ENCODE measurements at places on chromosomes 2 and 18.
A peak's percentile ranks its signal among the peaks of the same experiment; 100 is the strongest.

DNA sequence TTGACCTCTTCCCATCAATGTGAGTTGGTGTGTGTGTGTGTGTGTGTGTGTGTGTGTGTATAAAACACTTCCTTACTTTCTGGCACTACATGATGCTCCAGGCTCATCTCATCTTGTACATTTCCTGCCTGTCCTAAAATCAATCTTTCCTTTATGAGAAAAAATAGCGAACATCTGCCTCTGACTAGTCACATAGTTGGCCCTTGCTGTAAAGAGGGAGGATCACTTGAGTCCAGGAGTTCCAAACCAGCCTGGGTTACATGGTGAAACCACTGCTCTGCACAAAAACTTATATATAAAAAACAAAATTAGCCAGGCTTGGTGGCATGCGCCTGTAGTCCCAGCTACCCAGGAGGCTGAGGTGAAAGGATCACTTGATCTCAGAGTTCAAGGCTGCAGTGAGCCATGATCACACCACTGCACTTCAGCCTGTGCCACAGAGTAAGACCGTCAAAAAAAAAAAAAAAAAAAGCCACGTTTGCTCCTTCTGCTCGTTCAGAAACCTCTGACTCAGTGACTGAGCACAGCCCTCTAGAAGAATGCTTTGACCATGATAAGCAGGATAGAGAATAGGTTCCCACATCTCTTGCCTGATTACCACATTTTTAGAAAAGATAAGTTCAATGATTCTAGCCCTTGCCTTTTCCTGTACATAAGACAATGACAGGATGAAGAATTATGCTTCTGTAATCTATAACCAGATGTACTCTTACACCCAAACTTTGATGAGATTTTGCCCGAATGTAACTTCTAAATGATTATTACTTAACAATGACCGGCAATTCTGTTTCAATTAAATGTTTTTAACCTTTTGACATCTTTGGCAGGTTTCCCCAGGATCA lies 45.2 kb upstream of the ST3GAL5 start:
- no peak for DNase-seq

- DNase-seq = no peak
Measured at GRCh38 chr2:60508339-60508917, 45.0 kb downstream of the BCL11A start.

- no peak for DNase-seq
Measured at GRCh38 chr2:1658394-1659151, 85.7 kb downstream of the PXDN start.

DNA sequence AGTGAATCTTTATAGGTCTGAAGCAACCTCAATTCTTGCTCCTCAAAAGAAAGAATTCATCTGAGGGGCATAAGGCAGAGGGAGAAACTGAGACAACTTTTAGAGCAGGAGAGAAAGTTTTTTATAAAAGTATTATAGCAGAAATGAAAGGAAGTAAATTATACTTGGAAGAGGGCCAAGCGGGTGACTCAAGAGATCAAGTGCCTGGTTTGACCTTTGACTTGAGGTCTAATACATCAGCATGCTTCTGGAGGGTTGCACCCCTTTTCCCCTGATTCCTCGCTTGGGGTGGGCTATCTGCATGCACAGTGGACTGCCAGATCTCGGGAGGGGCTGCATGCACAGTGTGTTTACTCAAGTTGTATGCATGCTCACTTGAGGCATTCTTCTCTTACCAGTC lies 268.5 kb upstream of the LRATD1 start:
- DNase-seq = no peak

DNA sequence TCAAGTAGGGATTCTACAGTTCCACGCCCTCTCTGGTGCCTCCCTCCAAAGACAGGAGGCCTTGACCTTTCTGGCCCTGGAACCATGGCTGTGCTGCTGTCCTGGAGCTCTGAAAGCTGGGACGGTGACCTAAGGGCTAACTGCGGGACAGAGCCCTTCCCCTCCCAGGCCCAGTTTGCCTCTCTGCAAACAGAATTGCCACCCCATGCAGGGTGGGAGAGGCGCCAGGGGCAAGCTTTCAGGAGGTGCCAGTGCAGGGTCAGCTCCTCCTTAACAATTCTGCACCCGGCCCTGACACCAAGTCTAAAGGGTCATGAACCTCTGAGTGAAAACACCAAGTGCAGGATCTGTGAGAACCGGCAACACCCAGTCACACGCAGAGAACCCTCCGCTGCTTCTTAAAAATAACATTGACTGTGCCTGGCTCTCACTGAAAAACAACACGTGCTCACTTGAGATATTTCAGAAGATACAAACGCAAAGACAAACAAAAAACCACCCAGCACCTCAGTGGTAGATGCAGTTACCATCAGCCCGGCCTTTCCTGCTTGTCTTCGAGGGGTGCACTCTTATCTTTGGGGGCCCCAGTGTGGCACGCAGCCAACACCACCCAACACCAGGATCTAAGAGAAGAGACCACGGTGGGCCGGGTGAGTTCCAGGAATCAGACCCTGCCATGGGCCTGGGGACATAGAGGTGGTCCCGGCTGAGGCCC lies 1.1 kb upstream of the SNED1 start:
- DNase-seq = no peak

DNA sequence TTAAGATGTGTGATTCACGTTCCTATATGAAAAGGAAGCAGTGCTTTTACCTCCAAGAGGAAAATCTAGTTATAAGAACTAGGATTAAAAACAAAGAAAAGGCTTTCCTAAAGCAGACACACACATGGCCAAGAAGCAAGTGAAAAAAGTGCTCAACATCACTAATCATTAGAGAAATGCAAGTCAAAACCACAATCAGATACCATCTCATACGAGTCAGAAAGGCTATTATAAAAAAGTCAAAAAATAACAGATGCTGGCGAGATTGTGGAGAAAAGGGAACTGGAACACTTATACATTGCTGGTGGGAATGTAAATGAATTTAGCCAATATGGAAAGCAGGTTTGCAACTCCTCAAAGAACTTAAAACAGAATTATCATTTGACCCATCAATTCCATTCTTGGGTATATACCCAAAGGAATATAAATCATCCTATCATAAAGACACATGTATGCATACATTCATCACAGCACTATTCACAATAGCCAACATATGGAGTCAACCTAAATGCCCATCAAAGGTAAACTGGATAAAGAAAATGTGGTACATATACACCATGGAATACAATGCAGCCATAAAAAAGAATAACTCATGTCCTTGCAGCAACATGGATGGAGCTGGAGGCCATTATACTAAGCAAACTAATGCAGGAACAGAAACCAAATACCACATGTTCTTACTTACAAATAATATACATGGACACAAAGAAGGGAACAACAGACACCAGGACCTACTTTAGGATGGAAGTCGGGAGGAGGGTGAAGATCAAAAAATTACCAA lies 285.3 kb downstream of the RAD51AP2 start:
- no peak for DNase-seq

DNA sequence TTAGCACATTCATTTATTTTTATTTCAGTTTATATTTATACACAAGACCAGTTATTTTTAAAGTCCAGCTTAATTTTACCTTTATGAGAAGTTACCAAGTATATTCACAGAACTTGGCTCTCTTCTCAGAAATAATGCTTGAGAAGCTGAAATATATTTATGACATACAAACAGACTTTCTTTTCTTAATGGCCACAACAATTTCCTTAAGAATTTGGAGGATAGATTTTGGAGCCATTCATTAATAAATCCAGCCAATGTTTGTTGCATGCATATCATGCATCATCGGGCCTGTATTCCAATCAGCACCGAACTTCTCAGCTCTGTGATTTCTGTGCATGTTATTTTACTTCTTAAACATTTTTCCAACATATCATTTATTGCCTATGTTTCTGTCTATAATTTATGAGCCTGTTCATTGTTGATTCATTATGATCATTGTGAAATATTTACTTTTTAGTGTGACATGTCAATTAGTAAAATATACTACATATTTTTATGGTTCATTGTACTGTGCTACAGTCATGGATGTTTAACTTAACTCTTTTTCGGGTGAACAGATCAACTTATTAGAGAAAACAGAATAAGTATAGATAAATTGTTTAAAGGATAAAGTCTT lies 3.5 kb downstream of the GULP1 start:
- no peak for DNase-seq

DNA sequence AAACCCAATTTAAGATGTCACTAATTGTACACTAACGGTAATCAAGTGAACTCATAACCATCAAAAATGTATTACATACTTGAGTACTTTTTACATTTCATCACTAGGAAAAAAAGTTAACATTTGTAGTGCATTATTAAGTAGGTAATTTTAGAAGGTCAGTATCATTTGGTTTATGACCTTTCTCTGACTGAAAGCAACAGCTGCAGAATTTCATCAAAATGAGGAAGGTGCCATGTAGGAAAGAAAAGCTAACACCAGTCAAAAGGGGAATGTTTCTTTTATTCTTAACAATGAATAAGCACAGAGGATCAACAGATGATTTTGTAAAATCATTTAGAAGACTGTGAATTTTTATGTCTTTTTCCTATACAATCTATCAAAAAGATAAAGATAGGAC lies 79.0 kb downstream of the PIGN start:
- no peak for DNase-seq

GRCh38 chr2:195413422-195413821 lies 243.6 kb upstream of the SLC39A10 start:
- no peak for DNase-seq

DNA sequence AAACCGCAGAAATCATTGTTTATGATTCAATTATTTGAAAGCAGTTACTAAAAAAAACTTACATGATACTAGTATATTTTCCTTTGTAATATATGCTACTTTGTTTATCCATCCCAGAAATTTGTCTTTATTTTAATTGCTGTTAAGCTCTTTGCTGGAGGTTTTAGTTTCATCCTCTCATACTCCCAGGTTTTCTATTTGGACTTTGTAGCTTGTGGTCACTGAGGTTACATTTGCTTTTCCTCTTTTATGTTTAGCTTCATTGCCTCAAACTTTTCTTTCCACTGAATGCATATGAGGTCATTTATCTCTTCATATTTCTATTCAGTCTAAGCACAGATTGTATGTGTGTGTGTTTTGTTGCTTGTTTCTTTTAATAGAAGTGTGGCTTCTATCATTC lies 89.9 kb downstream of the ERBB4 start:
- no peak for DNase-seq

- no peak for DNase-seq
Measured at GRCh38 chr2:43898134-43898837, 59.5 kb downstream of the ABCG8 start.

GRCh38 chr2:105144152-105144940 lies 97.2 kb upstream of the GPR45 start:
- peak; percentile 5 for DNase-seq

GRCh38 chr2:143183804-143184463 lies 54.7 kb downstream of the ARHGAP15 start:
- no peak for DNase-seq

GRCh38 chr18:79518683-79519128 lies 123.0 kb downstream of the NFATC1 start:
- no peak for DNase-seq

- DNase-seq = no peak
Measured at GRCh38 chr18:71760541-71760940, 783.6 kb downstream of the CBLN2 start.

DNA sequence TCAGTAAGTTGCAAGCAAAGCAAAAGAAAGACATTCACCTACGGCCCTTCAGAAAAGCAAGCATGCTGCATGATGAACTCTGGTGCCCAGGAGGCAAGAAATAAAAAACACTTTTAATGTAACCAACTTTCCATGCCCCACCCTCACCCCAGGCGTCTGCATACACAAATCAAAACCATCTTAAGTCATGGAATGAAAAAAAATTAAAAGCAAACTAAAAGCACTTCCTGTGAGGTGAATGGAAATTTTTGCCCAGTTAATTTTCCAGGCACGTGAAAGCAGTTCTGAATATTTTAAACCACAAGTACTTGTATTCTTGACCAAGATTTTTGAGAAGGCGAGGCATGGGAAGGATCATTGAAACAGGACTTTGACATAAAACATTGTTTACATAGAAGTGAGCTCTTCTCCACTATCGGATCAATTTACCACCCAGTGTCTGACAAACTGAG lies 2.5 kb upstream of the ICOS start:
- DNase-seq = no peak

DNA sequence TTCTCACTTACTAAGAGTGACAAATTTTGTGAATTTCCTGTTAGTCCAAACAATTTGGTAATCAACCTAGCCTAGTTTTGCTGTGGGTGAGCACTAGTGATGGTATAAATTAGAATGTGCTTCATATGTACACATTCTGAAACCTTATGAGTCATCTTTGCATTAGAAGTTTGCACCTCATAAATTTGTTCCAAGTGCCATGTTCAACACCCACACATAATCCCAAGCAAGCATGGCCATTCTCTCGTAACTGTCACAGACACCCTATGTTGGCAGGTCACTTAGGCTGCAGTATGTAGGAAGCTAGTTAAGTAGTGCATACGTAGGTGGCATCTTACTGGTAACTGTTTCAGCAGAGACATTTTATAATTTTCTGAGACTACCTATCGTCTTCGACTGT lies 46.9 kb downstream of the NAB1 start:
- no peak for DNase-seq

GRCh38 chr18:63523660-63524059 lies 18.5 kb upstream of the SERPINB12 start:
- no peak for DNase-seq

GRCh38 chr18:63262369-63263335 lies 56.9 kb downstream of the BCL2 start:
- DNase-seq = no peak

GRCh38 chr2:25072606-25073005 lies 30.7 kb downstream of the EFR3B start:
- DNase-seq = no peak

- DNase-seq = no peak
Measured at GRCh38 chr2:42030829-42031228, 17.0 kb upstream of the PKDCC start.

GRCh38 chr18:8814206-8814605 lies 108.8 kb downstream of the MTCL1 start:
- DNase-seq = no peak

- DNase-seq = no peak
Measured at GRCh38 chr18:74397572-74397971, 59.5 kb downstream of the DIPK1C start.

- no peak for DNase-seq
Measured at GRCh38 chr18:49922228-49922627, 108.9 kb upstream of the ACAA2 start.

GRCh38 chr2:127437781-127438726 lies 19.8 kb downstream of the PROC start:
- DNase-seq = no peak

Measured in germinal center (tissue), 1 donor.